ENCODE measurements at places on chromosomes 3 and 15. TPM values are rescaled to one million over a fixed set of nuclear protein-coding genes. Genes with fewer than 3 reads are reported as not detected.
A peak's percentile ranks its signal among the peaks of the same experiment; 100 is the strongest.

- no peak overlapping the region for H3K27ac ChIP-seq
- H3K4me1 ChIP-seq = peaks cover 14% of the 10 kb centered on the region
- no peak for DNase-seq
- H3K4me3 ChIP-seq = no peak overlapping the region
- H3K36me3 ChIP-seq = no peaks in the 10 kb centered on the region
- H3K27me3 ChIP-seq = peaks cover 89% of the 10 kb centered on the region
Observed at GRCh38 chr3:138945709-138946662, 951 bp downstream of the FOXL2 start.

DNA sequence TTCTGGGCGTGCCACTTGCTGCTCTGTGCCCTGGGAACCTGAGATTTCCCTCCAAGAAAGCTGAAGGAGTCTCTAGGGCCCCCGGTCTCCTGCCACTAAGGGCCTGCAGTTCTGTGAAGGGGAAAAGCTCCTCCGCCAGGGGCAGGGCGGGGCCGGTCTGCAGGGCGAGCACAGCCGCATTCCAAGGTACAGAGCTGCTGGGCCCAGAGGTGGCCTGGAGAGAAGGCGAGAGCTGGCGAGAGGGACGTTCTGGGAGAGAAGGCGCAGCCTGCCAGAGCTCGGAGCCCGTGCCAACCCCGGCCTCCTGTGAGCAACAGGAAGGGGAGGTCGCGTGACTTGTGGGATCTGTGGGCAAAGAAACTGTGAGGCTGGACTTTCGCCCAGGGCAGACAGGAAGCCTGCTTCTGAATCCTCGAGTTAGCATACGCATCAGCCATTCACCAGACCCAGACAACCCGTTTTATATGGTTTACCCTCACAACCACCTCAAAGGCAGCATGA lies 500.4 kb downstream of the SHQ1 start:
- no peaks in the 10 kb centered on the region for H3K36me3 ChIP-seq
- H3K27me3 ChIP-seq = peaks cover 8% of the 10 kb centered on the region
- H3K27ac ChIP-seq = no peak overlapping the region
- peak; percentile 25 for DNase-seq
- no peaks in the 10 kb centered on the region for H3K4me1 ChIP-seq
- H3K4me3 ChIP-seq = no peak overlapping the region

GRCh38 chr3:158105710-158106253 lies 438 bp downstream of the SHOX2 start:
- DNase-seq = no peak
- peak overlapping the region; percentile 86 for H3K27ac ChIP-seq
- H3K36me3 ChIP-seq = no peaks in the 10 kb centered on the region
- H3K4me1 ChIP-seq = peaks cover 30% of the 10 kb centered on the region
- H3K4me3 ChIP-seq = peak overlapping the region; percentile 64

GRCh38 chr3:30873671-30874070 lies 20.8 kb downstream of the GADL1 start:
- no peak overlapping the region for H3K4me3 ChIP-seq
- H3K4me1 ChIP-seq = peaks cover 6% of the 10 kb centered on the region
- H3K36me3 ChIP-seq = no peaks in the 10 kb centered on the region
- DNase-seq = no peak
- H3K27me3 ChIP-seq = peaks cover 16% of the 10 kb centered on the region
- H3K27ac ChIP-seq = no peak overlapping the region

GRCh38 chr15:35060591-35060990 lies 24.5 kb downstream of the NANOGP8 start:
- H3K27me3 ChIP-seq = no peaks in the 10 kb centered on the region
- H3K27ac ChIP-seq = no peak overlapping the region
- no peak for DNase-seq
- no peaks in the 10 kb centered on the region for H3K36me3 ChIP-seq
- H3K4me1 ChIP-seq = peaks cover 4% of the 10 kb centered on the region

DNA sequence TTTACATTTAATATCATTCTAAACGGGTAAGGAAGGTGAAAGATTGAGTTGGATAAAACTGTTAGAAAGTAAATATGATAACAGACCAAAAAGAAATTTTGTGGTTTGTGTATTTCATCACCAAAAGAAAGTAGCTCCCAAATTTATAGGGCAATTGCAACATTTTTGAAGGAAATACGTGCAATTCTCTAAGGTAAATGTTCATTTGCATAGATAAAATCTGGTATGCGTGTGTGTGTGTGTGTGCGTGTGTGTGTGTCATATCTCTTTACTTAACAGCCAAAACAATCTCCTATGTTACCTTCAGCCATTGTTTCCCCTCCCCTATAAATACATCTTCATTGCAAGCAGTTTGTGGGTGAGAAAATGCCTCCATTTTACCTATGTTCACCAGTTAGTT lies 208.4 kb downstream of the TNIK start:
- H3K4me1 ChIP-seq = peaks cover 10% of the 10 kb centered on the region
- H3K27me3 ChIP-seq = no peaks in the 10 kb centered on the region
- no peak overlapping the region for H3K4me3 ChIP-seq
- no peak overlapping the region for H3K27ac ChIP-seq
- DNase-seq = no peak

The SIDT1 gene
- not detected for total RNA-seq
